Activated T-helper 1 cell treated with anti-CD3 and anti-CD28 coated beads, Interleukin-2, amount 50 U/mL, for 16 hours (primary cell): ENCODE measurements at places on chromosomes 11 and 22.

DNA sequence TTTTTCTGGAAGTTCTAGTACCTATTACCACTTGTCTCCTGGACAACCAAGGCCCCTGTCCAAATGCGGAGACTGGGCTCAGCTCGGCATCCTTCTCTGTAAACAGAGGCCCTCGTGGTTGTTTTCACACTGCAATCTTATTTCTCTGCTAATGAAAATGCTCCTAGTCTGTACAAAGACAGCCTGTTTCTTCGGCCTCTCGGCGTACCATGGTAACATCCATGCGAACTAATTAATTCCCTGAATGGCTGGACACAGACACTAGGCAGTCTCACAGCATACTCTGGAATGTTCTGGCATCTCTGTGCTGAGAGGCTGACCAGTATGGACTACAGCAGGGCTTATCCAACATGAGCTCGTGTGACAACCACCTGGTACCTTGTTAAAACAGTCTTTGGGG is 5.7 kb downstream of the POLR3H start:
- no peak for DNase-seq

DNA sequence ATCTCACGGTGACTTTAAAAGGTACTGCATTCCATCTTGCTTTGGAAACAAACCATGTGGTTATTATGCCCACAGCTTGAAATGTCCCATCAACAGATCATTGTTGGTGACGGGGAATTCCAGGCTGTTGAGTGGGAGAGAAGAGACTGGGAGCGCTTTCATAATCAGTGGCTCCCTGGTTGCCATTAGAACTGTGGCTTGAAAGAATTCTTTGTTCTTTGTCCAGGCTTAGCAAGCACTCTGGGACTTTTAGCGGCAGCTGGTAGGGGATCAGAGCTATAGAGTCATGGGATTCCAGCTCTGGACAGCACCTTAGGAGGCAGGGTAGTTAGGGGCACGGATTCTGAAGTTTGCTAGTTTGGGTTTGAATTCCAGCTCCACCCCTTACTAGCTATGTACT is 22.0 kb downstream of the MMP20 start:
- DNase-seq = no peak

GRCh38 chr11:131913267-131913666 is 542.9 kb downstream of the NTM start:
- no peak for DNase-seq

DNA sequence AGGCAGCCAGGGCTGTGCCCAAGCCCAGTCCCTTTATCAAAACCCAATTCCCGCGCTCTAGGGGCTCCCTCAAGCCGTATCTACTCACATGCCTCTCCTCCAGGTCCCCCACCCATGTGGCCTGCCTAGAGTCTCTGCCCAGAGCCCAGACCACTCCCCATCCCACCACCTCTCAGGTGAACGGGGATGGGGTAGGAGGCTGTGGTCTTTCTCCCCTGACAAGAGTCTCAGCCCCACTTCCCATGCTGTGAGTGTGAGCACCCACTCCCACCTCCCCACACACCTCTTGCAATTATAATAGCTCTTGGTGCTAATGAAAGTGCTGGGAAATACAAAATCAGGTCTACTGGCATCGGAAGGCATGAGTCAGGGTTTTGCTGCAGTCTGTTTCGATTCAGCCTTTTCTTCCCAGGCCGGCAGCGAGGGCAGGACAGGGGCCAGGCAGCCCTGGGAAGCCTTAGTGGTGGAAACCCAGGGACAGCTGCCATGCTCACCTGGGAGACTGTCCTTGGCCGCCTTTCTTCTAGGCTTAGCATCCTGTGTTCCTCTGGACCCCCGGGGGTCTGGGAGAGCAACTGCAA is 16.7 kb upstream of the TMPRSS4 start:
- no peak for DNase-seq

GRCh38 chr11:67465189-67465510 is 3.9 kb downstream of the TMEM134 start:
- no peak for DNase-seq

DNA sequence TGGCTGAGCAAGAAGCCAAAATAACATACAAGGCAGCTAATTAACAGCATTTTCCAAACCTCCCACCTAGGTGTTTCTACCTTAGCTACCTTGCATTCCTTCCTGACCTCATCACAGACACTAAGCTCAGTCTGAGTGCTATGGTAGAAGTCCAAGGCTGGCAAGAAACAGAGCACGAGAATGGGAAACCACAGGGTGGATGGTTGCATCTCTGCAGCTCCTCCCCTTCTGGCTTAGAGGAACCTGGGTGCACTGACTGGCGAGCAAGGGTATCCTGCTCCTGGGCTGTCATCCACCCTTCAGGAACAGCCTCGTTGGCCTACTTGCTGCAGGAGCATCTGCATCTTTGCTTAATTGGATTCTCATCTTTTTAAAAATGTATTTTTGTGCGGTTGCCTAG is 73.1 kb upstream of the KIRREL3 start:
- DNase-seq = no peak

DNA sequence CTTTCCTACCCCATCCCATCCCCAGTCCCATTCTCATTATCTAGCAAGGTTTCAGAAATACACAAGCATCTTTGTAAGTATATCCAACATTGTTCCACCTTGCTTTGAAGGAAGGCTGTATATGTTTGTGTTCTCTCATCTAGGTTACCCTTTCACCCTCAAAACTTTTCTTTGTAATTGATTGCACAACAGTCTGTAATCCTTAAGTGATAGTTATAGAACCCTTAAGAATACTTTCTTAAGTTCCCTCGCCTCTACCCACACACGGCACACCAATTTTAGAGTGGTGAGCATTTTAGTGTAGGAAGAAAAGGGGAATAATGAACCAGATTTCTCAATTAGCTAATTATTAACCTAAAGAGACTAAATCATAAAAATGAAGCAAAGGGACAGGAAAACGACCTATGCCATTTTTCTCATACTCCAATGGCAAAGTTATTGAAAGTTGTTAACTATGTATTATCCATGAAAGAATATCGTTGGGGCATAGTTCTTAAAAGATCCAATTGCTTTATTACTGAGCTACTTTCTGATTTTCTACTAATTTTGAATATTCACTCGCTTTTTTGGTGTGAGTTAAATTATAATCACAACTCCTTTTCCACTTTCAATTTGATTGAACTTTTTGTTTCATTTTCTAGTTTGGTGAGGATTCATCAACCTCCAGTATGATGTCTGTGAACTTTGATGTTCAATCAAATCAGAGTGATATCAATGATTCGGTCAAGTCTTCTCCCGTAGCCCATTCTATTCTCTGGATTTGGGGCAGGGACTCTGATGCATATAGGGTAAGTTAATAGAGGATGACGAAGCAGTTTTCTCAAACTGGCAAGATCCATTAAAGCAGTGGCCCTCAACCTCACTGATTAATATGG is 44.9 kb downstream of the TTC17 start:
- no peak for DNase-seq
